ENCODE measurements at places on chromosomes 7 and 10.

GRCh38 chr10:54368984-54369383 is 432.0 kb downstream of the PCDH15 start:
- DNase-seq = no peak

DNA sequence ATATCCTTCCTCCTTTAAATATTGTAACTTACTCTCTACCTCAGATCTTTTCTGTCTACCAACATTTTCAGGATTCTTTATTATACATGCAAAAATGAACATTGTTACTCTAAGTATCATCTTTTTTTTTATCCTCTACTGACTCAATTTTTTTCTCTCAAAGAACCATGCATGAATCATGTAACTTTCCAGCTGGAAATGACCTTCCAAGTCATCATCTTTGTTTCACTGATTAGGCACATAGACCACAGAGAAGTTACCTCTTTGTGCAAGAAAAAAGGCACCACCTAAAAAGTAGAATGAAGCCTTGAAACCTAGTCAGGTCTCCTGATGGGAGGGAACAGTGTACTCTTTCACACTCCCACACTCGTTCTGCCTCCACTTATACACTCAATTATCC is 234.9 kb downstream of the HGF start:
- no peak for DNase-seq

GRCh38 chr10:113187063-113187777 is 237.2 kb downstream of the TCF7L2 start:
- no peak for DNase-seq

- DNase-seq = no peak
These were observed 26.2 kb downstream of the GPER1 start for GRCh38 chr7:1114088-1114487.

DNA sequence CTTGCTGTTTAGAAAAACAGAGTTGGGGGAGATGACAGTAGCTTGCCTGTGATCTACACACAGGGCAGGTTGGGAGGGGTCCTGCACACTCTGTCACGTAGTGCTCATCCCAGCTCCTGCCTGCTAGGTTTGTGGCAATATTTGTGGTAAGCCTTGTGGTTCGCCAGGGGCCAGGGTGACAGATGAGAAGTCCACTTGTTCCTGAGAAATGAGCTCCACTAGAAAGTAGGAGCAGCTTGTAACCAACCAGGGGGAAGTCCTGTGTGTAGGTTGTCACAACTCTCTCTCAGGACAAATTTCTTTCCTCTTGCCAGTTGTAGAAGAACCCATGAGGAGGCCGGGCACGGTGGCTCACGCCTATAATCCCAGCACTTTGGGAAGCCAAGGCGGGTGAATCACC is 147.0 kb downstream of the TCF7L2 start:
- no peak for DNase-seq

GRCh38 chr7:27678617-27679260 is 16.1 kb upstream of the HIBADH start:
- DNase-seq = no peak

- DNase-seq = no peak
These were observed 142.6 kb downstream of the TWIST1 start for GRCh38 chr7:18974803-18975202.

GRCh38 chr10:65943451-65943850 is 982.4 kb upstream of the LRRTM3 start:
- no peak for DNase-seq

DNA sequence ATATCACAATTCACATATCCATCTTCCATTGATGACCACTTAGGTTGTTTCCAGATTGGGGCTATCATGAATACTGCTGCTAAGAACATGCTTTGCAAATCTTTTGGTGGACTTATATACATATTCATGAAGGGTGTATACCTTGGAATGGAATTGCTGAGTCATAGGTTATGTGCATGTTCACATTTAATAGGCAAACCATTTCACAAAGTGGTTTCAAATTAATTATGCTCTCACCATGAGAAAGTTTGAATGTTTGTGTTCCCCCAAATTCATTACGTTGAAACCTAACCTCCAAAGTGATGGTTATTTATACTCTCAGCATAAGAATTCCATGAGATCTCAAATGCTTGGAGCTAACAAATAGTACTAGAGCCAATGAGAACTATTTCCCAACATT is 86.4 kb downstream of the VPS41 start:
- no peak for DNase-seq

GRCh38 chr7:106056513-106057203 is 55.5 kb downstream of the SYPL1 start:
- DNase-seq = peak; percentile 64

GRCh38 chr10:4771554-4772201 is 54.3 kb upstream of the AKR1E2 start:
- DNase-seq = no peak

GRCh38 chr7:2080060-2080387 is 152.7 kb downstream of the MAD1L1 start:
- no peak for DNase-seq

GRCh38 chr7:44278451-44279161 is 46.8 kb downstream of the CAMK2B start:
- no peak for DNase-seq

GRCh38 chr7:92635538-92635937 is 45.3 kb upstream of the FAM133B start:
- DNase-seq = no peak

GRCh38 chr10:97551271-97551670 is 21.3 kb upstream of the ANKRD2 start:
- DNase-seq = no peak

GRCh38 chr10:14727465-14727864 is 47.2 kb downstream of the FAM107B start:
- DNase-seq = no peak

Measured in T-helper 1 cell (primary cell).